ENCODE measurements at places on chromosomes 1 and 21.

DNA sequence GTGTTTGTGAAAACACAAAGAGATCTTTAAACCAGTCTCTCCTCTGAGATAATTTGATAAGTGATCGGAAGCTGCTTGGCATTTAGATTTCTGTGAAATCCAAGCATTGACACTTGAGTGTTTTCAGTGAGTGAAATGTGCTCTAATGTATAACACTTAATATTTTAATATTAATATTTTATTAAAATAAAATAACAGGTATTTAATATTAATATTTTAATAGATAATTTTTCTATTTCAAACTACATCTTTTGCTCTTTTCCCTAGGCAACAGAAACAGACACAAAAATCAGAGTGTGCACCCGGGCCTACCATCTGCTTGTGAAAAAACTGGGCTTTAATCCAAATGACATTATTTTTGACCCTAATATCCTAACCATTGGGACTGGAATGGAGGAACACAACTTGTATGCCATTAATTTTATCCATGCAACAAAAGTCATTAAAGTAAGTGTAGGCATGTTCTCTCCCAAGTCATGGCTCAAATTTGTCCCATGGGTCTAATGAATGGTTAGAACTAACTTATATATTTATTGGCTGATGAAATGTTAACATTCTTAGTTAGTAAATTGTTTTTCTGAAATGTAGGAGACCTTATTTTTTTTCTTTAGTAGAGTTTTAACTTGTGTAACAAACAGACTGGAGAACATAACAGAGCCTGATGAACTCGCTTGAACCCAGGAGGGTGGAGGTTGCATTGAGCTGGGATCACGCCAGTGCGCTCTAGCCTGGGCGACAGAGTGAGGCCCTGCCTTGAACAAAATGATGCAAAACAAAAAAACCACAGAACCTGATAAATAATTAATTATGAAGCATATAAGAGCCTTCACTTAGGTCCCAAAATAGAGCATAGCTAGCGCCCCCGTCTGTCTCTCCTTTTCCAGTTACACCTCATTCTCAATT is 55.2 kb downstream of the MTR start:
- no peak for DNase-seq

DNA sequence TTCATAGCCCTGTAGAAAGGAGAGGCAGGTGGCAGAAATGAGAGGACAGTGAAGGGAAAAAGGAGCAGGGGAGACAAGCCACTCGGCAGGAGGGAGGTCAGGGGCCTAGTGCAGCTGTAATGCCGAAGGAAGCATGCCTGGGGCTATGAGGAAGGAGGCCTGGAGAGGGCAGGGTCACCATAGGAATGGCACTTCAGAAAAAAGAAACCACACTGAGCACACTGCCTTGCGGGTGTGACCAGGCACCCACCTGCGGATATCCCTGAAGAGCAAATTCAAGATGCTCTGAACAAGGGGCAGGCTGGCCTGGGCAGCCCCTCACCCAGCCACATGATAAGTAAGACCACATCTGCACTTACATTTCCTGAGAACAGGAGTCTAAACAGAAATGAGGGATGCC is 104.7 kb downstream of the JAK1 start:
- no peak for DNase-seq

- no peak for DNase-seq
Observed at GRCh38 chr1:11594222-11594621, 60.0 kb downstream of the FBXO2 start.

- no peak for DNase-seq
Observed at GRCh38 chr1:33256221-33256470, 146 bp upstream of the ZNF362 start.

DNA sequence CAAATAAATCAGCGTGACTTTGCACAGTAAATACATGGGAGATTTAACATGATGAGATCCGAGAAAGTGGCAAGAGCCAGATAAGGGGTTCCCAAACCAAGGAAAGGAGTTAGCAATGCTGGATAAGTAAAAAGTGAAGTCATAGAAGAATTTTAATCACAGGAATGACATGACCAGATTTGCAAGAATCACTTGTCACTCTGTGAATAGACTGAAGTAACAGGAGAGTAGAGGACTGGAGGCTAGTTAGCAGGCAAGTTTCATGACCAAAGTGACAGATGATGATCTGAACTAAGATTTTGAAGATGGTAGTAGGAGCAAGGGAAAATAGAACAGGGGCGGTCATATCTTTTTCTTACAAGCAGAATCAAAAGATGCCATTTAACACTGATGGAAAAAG is 8.4 kb downstream of the CFH start:
- no peak for DNase-seq

- DNase-seq = no peak
Observed at GRCh38 chr1:56797065-56797685, 22.0 kb downstream of the FYB2 start.

DNA sequence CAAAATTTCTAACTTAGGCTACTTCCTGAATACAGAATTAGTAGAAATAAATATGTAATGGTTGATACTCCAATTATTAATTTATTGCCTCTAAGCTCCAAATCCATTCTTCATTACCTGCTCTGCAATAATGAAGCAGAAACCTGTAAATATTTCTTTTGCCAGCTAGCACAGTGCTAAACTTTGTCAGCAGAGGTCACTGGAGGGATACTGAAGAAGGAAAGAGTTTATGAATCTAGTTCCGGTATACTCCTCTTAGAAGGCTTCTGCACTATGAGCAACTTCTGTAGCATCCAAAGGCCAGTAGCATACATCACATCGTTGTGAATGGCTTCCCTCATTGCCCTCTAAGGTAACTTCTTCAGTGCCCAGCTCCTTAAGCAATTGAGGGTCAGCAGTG is 81.0 kb upstream of the LHX8 start:
- no peak for DNase-seq

- no peak for DNase-seq
Observed at GRCh38 chr1:45205011-45205909, 1.1 kb downstream of the ZSWIM5 start.

DNA sequence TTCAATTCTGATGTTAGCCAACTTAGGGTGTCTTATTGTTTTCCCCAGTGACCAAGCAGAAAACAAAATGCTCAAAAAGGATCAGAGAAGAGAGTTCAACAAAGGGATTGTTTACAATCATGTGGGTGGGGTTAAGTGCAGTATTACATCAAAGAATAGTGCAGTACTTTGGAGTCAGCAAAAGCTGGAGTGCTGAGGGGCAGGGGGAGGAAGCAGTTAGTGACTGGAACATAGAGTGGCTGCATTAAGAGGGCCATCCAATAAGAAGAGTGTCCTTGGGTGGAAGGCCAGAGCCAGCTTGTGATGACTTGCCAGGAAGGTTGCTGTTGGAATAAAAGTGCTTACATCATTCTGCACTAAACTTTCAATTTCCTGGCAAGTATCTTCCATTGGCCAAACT is 175.5 kb downstream of the CYYR1 start:
- DNase-seq = no peak

DNA sequence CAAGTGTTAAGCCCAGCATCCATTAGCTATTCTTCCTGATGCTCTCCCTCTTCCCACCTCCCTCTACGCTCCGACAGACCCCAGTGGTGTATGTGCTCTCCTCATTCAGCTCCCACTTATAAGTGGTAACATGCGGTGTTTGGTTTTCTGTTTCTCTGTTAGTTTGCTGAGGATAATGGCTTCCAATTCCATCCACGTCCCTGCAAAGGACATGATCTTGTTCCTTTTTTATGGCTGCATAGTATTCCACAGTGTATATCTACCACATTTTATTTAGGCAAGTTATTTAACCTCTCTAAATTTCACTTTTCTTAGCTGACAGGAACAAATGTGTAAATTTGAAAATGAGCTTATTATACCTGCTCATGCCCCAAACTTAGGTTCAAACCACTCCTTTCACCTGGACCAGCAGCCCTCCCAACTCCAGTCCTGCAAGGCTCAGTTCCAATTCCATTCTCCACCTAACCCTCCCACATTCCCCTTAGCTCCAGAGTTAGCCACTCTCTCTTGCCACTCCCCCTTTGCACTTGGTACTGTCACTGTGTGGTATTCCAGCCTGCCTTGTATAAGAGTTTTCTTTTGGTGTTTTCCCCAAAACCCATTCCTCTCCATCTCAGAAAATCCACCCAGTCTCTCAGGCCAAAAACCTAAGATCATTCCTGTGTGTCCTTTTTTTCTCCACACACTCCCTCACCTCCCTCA is 1.7 kb upstream of the PEF1 start:
- DNase-seq = no peak

GRCh38 chr1:219580009-219580676 is 32.8 kb downstream of the ZC3H11B start:
- no peak for DNase-seq

GRCh38 chr21:28731700-28732321 is 260.9 kb downstream of the LTN1 start:
- no peak for DNase-seq

- no peak for DNase-seq
Observed at GRCh38 chr21:31459457-31459856, 115.4 kb upstream of the TIAM1 start.

- DNase-seq = no peak
Observed at GRCh38 chr1:94926126-94926914, 590 bp downstream of the CNN3 start.

- no peak for DNase-seq
Observed at GRCh38 chr1:17852383-17852782, 97.2 kb downstream of the ACTL8 start.

DNA sequence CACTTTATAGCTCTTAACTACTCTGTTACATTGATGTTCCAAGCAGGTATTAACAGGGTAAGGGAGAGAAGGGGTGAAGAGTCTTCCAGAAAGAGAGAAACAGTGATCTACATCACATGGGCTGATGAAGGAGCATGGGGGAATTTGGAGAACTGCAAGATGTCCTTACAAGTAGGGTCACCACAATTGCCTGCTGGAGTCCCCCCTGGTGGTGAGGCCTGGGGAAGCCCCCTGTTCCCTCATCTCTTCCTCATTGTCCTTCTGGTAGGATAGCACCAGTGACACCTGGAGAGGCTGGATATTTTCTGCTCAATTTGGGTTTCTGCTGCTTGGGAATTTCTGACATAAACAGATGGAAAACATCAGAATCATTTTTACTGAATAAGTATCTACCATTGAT is 126.6 kb downstream of the RUNX1 start:
- DNase-seq = no peak

DNA sequence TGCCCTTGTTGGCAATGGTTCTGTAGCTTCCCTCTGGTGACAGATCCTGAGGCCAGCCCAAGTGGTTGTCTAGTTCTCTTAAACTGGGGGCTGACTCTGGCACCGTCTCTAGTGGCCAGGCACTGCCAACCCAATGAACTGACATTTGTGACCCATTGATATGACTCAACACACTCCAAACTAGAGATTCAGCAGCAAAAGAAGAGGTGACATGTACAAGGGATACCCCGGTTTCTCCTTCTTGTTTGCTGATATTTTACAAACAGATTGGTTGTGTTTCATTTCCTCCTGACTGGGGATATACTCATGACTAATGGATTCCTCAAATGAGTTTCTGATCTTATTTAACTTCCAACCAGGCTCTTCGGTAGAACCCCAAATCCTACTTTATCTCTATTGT is 65.9 kb upstream of the DNAJC6 start:
- no peak for DNase-seq

DNA sequence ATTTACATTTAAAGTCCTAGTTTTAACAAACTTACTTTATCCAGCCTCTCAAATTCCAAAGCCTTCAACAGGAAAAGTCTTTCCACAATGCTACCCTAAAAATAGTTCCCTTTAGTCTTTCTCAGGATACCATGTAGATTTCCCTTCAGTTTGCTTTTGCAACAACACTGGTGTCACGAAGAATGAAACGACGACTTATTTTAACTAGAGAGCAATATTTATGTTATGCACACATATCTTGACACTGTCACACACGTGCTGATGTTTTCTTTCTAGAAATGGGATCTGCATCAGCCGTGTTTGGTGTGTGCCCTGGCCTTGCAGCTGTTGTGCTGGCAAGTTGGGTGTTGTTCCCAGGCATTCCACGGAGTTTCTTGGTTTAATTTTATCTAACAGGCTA is 75.5 kb downstream of the SIPA1L2 start:
- no peak for DNase-seq

DNA sequence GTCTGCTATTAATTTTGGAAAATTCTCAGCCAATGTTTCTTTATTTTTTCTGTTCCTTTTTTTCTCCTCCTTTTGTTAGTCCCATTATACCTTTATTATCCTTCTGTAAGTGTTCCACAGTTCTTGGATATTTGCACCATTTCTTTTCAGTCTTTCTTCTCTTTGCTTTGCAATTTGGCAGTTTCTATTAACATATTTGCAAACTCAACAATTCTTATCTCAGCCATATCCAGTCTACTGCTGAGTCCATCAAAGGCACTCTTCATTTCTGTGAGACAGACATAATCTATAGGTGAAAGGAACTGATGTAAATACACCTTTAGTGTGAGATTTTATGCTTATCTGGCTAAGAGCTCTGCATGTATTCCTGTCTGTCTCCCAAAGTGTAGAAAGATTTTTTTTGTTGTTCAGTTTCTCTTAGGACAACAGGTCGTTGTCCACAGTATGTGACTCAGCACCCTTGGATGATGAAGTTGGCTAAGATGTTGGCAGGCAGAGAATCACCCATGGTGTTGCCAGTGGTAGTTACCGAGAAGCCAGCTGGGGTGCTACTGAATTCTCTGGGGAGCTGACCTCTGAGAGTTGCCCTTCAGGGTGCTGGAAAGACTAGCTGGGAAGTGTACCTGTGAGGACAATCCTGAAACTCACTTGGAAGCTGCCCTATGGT is 38.4 kb downstream of the LEPR start:
- no peak for DNase-seq

- DNase-seq = no peak
Observed at GRCh38 chr1:154416471-154417337, 11.6 kb downstream of the IL6R start.

GRCh38 chr1:105909811-105910210 is 1146.7 kb upstream of the PRMT6 start:
- no peak for DNase-seq

DNA sequence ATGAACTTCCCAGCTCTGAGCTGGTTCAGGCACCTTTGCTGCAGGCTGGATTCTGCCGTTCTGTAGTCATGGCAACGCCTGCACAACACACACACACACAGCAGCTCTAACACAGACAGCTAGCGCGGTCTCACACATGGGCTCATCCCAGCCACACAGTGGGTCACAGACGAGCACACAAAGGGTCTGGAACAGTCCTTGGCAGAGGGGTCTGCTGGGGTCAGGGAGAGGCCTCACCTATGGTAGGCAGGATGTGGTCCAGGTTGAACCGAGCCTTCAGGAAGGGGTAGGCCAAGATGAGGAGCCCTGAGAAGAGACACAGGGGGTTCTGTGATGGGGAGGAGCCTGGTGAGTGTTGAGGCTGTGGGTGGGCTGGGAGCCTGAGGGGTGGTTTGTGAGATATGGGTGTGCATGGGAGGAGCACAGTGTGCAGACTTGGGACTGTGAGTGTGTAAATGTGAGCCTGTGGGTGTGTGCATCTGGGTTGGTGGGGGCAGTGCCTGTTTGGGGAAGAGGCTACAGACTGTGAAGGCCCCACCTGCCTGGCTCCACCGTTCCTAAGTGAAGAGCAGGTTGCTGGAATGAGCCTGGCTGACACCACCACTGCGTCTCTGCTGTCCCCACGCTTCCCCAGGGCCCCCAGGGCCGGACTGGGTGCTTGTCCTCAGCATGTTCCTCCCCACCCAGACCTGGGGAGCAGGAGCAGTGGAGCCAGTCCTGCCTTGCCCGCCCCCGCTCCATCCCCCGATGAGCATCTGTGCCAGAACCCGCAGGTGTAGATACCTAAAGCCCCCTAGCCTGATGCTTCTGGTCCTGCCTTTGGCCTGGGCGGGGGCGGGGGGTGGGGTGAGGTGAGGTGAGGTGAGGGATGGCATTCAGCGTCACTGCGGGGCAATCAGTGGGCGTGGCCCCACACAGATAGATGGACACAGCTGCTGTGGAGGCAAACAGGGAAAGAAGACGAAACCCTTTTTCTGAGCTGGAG is 1.5 kb downstream of the KNCN start:
- no peak for DNase-seq
